ENCODE measurements at places on chromosomes 1 and 21.

- no peak for DNase-seq
These were observed 312.4 kb downstream of the PTBP2 start for GRCh38 chr1:97033949-97034348.

- DNase-seq: no peak
These were observed 37.1 kb upstream of the SERPINC1 start for GRCh38 chr1:173954179-173954578.

GRCh38 chr1:157659576-157660247, 40.9 kb downstream of the FCRL3 start:
- DNase-seq: no peak

DNA sequence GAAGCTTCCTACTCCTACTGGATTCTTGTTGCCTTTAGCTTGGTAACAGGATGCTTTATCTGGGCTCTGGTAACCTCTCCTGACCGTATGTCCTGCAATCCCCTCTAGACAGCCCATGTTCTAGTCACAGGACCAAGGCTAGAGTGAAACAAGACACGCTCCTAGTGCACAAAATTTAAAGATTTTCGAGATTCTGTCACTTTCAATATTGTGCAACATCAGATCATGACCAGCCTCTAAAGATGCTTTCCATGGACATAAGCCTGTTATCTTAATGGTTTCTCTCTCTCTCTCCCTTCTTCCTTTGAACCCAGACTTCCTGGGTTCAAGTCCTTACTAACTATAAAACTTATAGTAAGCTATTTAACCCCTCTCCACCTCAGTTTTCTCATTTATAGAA, 1.6 kb upstream of the LY9 start:
- DNase-seq: no peak

- DNase-seq: no peak
These were observed 600.9 kb downstream of the SMYD3 start for GRCh38 chr1:245906207-245906606.

GRCh38 chr1:94812985-94813384, 7.2 kb upstream of the SLC44A3 start:
- DNase-seq: no peak

GRCh38 chr1:207028884-207029650, 3.5 kb downstream of the C1orf116 start:
- no peak for DNase-seq

- no peak for DNase-seq
These were observed 22.9 kb upstream of the PLA2G5 start for GRCh38 chr1:20047096-20047495.

DNA sequence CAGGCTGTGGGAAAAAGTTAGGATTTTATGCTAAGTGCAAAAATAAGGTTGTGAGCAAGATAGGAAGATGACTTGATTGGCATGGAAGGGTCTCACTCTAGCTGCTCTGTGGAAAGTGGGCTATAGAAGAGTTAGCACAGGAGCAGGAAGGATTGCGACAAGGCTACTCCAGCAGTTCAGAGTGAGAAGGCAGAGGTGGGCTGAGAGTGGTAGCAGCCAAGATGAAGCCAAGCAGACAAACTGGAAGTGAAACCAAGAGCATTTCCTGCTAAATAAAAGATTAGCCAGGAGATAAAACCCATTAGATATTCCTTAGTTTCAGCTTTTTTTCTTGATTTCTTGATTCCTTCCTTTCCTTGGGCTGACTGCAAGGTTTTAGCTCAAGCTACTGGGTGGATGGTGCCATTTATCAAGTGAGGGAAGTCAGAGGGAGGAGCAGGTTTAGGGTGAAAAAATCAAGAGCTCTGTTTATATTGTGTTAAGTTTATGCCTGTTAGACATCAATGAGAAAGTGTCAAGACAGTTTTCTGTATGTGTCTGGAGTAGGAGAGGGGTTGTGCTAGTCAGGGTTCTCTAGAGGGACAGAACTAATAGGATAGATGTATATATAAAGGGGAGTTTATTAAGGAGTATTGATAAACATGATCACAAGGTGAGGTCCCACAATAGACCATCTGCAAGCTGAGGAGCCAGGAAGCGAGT, 33.1 kb upstream of the ZNF644 start:
- no peak for DNase-seq

- no peak for DNase-seq
These were observed at the start of gene LCE1F for GRCh38 chr1:152774875-152775274. Gene LCE1F (plus strand): TSS chr1:152775140. CDS start chr1:152776372, 1,232 bp downstream.

GRCh38 chr1:164735315-164736052, 176.5 kb downstream of the PBX1 start:
- DNase-seq: no peak

- no peak for DNase-seq
These were observed 63.0 kb upstream of the PPM1J start for GRCh38 chr1:112778137-112778536.

GRCh38 chr1:116877141-116877818, 32.4 kb upstream of the PTGFRN start:
- DNase-seq: no peak

- DNase-seq: no peak
These were observed 266.2 kb downstream of the FOXD2 start for GRCh38 chr1:47703981-47704596.

DNA sequence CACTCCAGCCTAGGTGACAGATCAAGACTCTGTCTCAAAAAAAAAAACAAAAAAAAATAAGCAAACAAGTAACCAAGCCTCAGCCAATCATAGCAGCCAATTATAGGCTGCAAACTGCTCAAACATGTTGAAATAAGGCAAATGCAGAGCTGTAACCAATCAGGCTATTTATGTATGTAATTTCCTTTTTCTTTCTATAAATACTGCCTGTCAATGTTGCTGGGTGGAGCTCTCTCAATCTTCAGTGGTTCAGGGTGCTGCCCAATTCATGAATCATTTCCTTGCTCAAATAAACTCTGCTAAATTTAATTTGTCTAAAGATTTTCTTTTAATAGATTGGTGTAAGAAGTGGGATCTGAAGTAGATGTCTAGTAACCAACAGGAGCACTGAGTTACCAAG, 11.6 kb upstream of the CD1D start:
- DNase-seq: no peak

- DNase-seq: no peak
These were observed 131.0 kb downstream of the TRIM33 start for GRCh38 chr1:114379987-114380386.

DNA sequence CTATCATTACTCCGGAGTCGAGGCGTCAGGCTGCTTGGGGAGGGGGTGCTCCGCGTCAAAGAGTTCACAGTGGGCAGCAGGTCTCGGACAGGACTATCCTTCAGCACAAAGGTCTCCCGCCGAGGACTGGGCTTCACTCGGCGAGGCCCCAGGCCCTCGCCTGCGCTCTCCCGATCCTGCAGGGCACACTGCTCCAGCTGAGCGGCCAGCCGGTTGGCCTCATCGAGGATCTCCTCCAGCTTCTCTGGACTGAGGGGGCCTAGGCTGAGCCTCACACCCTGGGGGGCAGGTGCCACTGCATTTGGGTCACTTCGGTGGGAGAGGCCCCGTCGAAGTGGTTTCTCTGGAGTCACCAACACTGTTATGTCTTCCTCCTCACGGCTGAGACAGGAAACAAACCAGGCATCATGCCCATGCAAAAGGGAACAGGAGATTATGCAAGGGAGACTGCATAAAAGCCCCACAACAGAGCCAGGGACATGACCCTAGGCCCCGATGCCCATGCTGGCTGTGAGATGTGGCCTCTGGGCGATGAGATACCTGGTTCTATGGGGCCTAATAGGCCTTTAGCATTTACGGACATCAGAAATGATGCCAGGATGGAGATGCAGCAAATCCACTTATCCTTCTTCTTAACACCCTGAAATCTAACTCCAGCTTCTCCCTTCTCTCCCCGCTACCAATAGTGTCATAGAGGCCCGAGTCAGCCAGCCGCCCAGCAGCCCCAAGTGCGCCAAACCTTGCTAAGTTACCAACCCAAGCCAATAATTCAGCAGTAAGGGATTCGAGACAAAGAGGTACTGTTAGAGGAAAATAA, 1.1 kb downstream of the PSRC1 start:
- no peak for DNase-seq

- DNase-seq: no peak
These were observed 55.1 kb upstream of the GJA5 start for GRCh38 chr1:147815503-147815902.

DNA sequence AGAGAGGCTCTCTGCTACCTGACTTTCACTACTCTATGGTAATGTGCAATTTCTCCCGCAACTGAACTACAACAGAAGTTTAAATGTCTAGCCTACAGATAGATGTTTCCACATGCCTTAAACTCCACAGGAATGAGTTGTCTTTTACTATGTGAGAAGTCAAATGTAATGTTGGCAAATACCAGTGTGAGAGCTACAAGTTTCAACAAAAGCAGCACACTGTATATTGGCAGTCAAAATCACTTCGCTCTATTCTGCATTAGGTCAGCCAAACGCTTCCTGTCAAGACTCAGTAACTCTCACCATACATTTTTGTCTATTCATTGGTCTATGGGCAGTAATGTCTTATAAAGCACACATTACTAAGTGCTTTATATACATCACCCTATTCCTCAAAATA, 41.9 kb downstream of the LUZP1 start:
- DNase-seq: no peak

DNA sequence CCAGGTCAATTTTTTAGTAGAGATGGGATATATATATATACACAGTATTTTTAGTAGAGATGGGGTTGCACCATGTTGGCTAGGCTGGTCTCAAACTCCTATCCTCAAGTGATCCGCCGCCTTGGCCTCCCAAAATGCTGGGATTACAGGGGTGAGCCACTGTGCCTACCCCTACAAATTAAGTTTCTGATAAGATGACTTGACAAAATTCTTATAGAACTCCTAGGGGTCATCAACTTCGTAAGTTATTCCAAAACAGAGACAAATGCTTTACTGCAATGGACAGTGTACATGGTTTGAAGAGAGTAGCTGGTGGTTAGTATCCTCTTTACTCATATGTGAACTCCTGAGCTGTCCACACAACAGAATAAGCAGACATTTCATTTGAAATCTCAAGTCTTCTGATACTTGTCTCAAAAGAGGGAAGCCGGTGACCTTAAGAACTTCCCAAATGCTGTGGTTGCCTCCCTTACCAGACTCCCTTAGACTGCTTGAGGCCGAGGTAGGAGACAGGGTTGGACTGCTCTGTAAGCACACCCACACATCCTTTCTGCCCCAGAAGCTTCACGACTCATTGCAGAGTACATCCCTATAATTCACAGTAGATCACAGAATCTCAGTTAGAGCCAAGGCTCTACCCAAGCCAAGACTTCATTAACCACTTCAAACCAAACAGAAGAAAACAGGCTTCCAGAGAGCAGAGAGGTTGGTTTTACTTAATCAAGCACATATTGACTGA, 244.1 kb upstream of the IRF2BP2 start:
- no peak for DNase-seq

- DNase-seq: no peak
These were observed 36.9 kb upstream of the ST6GALNAC5 start for GRCh38 chr1:76830373-76830772.

DNA sequence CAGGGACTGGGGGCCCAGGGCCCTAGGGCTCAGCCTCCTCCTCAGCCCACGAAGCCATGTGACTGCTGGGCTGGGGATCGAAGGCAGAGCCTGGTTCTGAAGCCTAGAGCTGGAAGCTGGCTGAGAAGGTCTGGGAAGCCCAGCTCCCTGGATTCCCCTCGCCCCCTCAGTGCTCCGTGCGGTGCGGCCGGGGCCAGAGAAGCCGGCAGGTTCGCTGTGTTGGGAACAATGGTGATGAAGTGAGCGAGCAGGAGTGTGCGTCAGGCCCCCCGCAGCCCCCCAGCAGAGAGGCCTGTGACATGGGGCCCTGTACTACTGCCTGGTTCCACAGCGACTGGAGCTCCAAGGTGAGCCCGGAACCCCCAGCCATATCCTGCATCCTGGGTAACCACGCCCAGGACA, 9.1 kb downstream of the ADAMTSL4 start:
- no peak for DNase-seq

DNA sequence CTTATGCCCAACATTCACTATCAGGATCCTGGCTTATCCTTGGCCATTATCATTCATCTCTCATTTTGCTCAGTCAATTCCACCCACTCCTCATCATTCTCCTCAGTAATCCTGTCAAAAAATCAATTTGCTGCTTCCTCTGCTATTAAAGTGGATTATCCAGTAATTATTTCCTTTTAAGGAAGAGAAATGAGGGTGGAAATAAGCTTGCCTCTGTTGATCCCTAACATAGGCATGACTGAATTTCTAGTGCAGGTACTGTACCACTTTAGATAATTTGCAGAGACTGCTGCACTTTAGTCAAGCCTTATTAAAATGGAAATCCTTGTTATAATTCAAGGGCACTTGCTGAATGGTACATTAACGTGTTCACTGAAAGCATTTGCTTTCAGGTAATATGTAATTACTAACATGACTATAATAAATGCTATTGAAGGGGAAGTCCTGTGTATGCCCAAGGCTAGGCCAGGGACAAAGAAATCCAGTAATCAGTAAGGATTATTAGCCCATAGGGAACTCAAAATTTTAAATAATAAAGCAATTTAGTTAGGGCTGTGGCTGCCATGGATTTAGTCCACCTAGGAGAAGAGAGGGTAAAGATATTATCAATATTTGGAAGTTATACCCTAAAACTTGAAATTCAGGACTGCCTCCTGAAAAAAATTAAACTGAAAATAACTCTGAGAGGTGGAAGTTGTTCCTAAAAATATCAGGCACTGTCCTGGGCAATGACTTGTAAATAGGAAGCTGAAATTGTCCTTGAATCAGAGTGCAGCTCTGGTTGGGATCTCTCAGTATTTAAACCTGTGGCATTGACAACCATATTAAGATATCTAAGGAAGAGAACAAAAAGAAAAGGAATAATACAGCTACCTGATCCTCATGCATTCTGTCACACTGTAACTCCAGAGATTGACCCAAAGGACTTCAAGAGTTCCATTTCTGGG, 43.4 kb downstream of the RGS2 start:
- DNase-seq: peak; percentile 89

DNA sequence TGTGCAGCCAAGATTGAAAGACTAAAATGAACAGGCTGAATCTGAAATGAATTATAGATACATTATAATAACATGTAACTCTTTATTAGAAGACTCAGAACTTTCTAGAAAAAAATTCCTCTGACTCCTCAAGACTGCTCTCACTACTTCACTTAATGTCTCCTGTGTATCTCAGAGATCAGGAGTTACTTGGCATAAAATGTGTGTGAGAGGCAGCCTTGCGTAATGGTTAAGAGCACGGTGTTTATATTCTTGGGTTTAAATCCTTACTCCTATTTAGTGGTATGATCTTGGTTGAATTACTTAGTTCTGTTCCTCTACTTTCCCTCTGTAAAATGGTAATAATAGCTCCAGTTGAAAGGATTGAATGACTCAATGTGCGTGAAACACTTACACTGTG, 634.9 kb downstream of the LTN1 start:
- DNase-seq: no peak

GRCh38 chr1:21024918-21025317, 151.8 kb downstream of the EIF4G3 start:
- no peak for DNase-seq

GRCh38 chr1:55993646-55994318, 585.6 kb downstream of the PLPP3 start:
- DNase-seq: no peak
